KBM-7 (cell line): ENCODE measurements at places on chromosomes 6 and 20.
A peak's percentile ranks its signal among the peaks of the same experiment; 100 is the strongest.

- no peak for DNase-seq
Measured at GRCh38 chr6:75246386-75246785, 2.8 kb upstream of the COX7A2 start.

- DNase-seq = no peak
Measured at GRCh38 chr20:11901127-11901526, 16.6 kb upstream of the BTBD3 start.

- no peak for DNase-seq
Measured at GRCh38 chr20:19887556-19888268, 129.4 kb upstream of the NAA20 start.

GRCh38 chr6:116118608-116119007 lies 7.3 kb downstream of the COL10A1 start:
- DNase-seq = no peak

- DNase-seq = peak; percentile 57
Measured at GRCh38 chr6:110529355-110529754, 52.9 kb upstream of the SLC22A16 start.

DNA sequence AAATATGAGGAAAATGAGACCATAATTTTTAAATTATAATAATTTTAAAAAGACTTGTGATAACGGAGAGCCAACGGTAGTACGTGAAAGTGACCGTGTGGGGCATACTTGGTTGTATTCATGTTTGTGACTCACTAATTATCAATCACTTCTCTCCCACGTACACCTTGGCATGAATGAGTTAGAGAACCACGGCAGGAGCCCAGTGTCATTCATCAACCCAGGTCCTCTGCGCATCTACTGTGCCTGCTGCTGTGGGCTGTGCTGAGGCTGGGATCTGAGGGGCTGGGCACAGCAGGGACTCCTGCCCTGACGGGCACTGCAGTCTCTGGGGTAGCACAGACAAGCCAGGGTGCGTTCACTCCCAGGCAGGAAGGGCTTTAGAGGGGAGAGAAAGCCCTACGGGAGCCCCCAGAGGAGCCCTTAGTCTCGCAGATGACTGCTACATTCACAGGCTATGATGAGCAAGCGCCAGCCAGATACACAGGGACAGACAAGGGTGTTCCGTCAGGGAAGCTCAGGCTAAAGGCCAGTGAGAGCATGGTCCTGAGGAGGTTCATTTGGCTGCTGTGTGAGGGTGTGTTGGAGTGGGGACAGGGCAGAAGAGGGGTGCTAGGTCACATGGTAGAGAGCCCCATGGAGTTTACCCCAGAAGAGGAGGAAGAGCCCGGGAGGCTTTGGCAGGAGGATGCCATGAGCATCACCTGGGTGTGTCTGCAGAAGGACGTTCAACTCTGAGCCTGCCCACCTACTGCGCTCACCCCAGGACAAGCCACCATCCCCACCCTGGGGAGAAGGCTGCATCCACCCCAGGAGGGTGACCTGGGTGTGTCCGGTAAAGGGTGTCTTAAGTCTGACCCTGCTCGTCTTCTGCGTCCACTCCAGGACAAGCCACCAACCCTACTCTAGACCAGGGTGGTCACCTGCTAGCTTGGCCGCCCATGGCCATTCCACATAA lies 8.2 kb upstream of the RPS6KA2 start:
- no peak for DNase-seq

DNA sequence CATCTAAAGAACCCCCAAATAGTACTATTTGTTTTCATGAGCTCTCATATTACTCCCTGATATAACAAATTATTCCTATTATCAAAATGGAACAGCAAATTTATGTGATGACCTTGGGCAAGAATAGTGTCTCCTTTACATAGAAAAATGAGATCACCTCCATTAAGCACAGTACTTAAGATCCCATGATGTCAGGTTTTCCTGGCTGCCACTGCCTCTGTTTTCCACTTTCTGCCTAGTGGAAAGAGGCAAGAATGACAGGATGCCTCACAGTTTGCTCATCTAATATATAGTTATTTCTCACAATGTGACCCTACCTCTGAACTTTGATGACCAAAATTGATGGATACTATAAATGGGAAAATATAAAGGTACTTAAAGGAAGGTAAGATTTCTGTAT lies 260.1 kb upstream of the SGK1 start:
- DNase-seq = no peak

- no peak for DNase-seq
Measured at GRCh38 chr6:134394905-134395304, 77.0 kb upstream of the SGK1 start.

- peak; percentile 54 for DNase-seq
Measured at GRCh38 chr6:11714116-11714797, 64.3 kb downstream of the ADTRP start.

GRCh38 chr6:166743406-166744222 lies 116.6 kb upstream of the RPS6KA2 start:
- no peak for DNase-seq

DNA sequence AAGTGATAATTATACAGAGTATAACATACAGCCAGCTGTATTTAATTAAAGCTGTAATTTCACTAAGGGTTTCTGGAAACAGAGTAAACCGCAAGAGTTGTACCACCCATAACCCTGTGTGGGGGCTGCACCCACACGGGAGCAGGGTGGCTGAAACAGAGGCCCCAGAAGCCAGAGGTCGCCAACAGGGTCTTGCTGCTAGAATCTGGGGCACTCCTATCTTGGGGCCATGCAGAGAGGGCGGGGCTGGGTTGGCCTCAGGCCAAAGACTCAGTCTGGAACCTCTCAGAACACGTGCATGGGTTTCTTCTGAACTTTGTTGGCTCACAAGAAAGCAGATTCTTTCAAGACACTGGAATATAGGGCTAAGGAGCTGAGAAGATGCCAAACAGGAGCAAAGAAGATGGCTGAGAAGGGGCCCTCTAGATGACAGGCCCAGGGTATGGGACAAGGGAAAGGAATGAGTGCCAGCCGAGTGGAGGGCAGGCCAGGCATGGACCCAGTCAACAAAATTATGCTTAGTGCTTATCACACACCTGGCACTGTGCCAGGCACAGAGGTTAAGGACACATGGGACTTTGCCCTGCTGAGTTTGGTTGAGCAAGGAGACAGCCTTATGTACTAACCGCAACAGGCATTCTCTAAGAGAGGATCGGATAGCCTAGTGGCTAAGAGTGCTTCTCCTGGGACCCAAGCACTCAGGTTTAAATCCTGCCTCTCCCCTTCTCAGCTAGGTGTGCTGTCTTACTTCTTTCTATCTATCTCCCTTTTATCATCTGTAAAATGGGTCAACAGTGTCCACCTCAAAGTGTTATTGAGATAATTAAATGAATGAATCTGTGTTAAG lies 96.6 kb upstream of the FOXP4 start:
- no peak for DNase-seq
